ENCODE measurements at places on chromosomes 12 and 14.

DNA sequence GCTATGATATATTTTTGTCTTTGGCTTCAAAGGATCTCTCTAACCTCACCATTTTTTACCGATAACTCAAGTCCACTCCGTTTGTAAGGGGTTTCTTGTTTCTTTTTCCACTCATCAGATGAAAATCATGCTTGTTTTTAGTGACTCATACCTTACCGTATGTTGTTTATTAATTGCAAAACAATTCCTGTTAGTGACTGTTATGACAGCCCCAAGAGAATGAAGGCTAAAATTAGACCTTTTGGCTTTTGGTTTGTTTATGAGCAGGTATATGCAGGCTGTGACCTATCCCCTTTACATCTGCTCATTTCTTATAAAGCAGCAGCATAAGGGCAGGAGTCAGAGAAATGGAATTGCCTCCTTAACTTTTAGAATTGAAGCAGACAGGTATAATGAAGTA, 319.8 kb downstream of the CEP128 start:
- DNase-seq = no peak

- no peak for DNase-seq
These were observed 8.7 kb upstream of the SDSL start for GRCh38 chr12:113413488-113413939.

DNA sequence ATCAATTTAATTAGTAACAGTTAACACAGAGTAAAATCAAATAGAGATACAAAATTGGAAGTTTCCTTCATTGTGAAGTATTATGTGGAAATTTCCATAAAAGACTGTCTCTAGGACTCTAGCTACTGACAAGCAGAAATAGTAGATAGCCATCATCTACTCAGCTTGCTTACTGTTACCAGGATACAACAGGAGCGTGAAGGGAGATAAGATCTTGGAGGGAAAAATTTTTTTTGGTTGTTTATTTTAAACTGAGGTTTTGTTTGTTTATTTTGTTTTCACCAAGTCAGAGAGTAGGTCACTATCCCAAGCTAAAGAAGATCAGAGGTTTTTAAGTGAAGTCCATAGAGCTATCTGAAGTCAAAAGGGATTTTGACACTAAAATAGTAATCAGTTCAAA, 861.3 kb upstream of the MGAT4C start:
- no peak for DNase-seq

- DNase-seq = no peak
These were observed 58.6 kb upstream of the MANSC4 start for GRCh38 chr12:27838543-27839185.

Measured in bone marrow (tissue), 2 donors.